ENCODE measurements at places on chromosomes 3 and 15.

- DNase-seq = no peak
Measured at GRCh38 chr3:170386468-170386867, 29.0 kb downstream of the SKIL start.

DNA sequence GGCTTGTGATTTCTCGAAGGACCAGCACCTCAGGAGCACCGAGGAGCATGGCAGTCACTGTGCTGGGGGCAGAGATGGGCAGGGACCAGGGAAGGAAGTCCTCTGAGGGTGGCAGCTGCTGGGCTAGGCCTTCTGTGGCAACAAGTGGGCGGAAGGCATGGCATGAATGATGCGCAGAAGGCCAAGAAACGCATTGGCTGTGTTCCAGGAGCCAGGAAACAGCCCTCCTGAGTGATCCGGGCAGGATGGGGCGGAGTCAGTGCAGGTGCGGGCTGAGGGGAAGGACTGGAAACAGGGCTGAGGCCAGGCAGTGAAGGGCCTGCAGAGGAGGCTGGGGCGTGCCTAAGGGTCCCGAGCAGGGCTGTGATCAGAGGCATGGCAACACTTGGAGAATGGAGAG lies 23.6 kb downstream of the MRPS11 start:
- DNase-seq = no peak

DNA sequence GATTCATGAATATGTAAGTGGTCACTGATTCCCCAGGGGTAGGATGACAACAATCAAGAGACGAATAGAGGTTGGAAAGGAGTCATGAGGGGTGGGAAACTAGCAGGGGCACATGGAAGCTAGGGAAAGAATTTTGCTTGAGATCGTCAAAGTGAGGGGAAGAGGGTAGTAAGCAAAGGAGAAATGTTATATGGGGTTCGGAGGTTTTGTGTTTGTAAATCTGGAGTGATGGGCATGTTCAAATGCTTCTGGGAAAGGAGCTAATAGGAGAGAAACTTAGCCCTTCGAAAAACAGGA lies 7.9 kb downstream of the RPL14 start:
- DNase-seq = peak; percentile 20

DNA sequence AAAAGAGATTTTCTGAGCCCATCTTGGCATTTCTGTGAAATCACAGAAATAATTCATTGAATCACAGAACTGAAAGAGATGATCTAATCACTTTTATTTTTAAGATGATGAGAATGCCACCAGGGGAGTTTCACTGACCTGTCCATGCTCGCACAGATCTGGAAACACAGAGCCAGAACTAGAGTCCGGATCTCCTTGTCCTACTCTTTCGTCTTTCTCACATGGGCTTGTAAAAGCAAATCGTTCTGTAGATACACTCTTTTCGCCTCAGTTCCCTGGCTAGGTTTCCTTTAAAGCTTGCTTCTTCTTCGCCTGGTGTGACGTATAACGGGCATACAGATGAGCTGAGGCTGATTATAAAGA lies 122.5 kb upstream of the SPRED1 start:
- no peak for DNase-seq

DNA sequence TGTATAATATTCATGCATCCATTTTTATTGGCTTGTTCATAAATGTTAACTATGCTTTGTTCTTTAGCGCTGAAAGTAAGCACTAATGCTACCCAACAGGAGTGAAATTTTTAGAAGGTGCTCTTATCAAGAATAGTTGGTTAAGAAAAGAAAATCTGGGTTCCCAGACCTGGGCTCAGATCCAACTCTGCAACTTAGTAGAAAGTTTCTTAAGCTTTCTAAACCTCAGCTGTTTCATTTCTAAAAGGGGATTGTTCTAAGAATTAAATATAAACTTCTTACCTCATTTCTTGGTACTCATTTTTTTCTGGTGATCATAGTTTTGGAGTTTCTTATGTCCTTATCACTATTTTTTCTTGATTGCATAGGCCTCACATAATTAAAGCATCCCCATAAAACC lies 12.1 kb downstream of the ARPP21 start:
- DNase-seq = no peak

DNA sequence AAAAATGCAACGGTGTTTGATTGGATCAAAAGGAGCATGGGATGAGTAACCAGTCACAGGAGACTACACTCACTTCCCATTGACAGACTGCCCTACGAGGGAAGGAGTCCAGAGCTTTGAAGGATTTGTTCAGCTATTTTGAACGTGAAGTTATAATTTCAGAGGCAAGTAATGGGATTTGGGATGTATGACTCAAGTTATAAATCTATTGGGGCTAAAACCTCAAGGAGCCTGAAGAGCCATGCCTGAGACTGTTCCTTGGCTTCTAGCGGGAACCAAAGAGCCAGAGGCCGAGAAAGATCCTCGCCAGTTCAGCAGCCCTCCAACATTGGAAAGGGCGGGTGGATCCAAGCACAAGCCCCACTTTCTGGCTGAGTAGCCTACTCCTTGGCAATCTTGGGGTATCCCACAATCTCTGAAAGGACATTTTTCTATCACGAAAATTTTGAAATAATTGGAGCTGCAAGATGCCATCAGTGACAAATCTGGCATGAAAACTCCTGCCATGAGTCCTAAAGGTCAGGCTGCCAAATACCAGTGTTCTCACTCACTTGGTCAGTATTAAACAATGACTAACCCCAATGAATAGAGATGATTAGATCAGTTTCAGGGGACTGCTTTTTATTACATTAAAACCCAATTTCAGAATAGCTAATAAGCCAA lies 48.6 kb upstream of the SLCO2A1 start:
- no peak for DNase-seq

DNA sequence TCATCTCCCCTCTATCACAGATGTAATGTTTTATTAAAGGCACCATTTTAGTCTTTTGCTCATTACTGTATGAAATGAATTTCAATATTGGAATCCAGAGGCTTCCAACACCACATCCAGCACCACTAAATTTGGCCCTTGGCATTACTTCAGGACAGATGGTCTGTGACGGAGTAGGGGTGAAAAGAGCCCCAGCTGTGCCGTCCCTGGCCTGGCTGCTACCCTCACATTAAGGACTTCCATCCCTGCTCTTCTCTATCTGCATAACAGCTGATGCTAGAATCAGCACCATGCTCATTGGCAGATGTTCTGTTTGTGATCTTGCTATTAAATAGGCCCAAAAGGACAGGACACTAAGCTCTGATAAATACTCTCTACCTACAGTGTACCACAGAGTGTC lies 152.9 kb downstream of the IL1RAP start:
- peak; percentile 15 for DNase-seq

- no peak for DNase-seq
Measured at GRCh38 chr3:60798456-60798855, 452.8 kb downstream of the FHIT start.

- peak; percentile 92 for DNase-seq
Measured at GRCh38 chr15:57133127-57133968, 214.9 kb downstream of the TCF12 start.

DNA sequence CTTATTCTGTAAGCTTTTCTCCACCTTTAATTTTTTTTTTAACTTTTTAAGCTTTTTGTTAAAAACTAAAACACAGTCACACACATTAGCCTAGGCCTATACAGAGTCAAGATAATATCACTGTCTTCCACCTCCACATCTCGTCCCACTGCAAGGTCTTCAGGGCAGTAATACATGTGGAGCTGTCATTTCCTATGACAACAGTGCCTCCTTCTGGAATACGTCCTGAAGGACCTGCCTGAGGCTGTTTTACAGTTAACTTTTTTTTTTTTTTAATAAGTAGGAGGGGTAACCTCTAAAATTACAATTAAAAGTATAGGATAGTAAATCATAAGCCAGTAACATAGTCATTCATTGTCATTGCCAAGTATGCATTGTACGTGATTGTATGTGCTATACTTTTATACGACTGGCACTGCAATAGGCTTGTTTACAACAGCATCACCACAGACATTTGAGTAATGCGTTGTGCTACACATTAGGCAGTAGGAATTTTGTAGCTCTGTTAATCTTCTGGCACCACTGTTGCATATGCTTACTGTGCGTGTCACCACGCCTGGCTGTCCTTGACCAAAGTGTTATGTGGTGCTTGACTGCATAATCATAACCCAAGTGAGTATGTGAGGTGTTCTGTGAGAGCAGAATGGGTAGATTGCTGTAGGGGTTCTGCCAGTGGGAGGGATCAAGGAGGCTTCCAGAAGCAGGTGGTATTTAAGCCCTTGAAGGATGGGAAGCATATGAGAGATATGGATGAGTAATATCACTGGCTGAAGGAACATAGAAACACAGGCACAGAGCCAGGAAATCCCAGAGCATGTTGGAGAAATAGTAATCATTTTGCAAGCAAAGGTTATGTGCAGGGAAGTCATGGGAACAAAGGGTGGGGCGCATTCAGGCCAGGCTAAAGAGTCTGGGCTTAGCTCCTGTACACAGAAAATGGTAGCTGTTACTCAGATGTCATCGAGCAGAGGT lies 18.3 kb downstream of the FBXO22 start:
- DNase-seq = peak; percentile 81

DNA sequence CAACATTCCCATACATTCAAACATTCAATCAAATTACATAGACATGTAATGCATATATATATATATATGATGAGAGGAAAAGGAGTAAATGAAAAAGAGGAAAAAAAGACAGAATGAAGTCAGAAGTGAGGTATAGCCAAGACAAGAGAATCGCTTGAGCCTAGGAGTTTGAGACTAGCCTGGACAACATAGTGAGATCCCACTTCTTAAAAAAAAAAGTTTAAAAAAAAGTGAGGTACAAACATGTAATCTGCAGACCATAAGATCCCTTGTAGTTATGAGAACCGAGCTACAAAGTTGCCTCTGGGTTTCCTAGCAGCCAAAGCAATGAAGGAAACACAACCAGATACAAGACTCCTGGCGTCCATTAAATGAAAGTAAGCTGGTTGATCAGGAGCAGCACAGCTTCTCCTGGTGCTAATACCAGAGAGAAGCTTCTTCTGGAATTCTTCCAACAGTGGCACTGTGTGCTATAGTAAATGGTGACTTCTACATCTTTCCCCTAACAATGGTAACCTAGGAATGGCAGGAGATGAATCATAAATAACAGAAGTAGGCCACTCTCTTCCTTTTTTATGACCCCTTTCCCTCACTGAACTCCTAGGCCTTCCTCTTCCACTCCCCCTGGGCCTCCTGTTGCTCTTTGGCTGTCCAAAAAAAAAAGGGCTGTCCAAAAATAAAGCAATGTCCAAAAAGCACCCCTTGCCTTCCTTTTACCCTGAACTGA lies 3.5 kb downstream of the KCNMB3 start:
- no peak for DNase-seq

DNA sequence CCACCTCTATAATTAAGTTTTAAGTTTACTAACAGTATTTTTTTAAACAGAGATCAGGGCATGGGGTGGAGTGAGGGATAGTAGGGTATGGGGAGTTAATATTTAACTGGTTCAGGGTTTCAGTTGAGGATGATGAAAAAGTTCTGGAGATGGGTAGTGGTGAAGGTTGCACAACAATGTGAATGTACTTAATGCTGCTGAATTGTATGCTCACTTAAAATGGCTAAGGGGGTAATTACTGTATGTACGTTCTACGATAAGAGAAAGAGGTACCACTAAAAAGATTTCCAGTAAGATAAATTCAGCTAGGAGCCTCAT lies 101.4 kb downstream of the TNIK start:
- DNase-seq = no peak

DNA sequence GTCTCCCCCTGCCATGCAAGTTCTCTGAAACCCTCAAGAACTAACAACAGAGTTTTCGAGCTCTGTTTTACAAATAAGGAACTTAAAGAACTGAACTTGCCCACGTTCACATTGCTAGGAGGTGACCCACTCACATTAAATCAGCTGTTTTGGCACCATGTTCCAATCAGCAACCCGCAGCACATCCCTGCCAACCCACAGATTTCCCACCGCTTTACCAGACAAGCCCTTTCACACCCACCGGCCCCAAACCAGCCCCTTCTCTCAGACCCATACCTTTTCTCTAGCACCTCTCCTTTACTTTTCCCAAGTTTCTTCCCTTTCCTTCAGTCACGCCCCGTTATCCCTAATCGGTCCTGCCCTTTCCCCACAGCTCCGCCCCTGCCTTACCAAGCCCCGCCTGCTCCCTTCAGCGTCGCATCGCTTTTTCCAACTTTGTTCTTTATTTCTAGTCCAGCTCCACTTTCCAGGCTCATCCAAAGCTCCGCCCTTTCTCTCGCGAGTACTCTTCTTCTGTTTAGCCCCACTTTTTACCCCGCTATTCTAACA lies 804 bp upstream of the BRPF1 start:
- peak; percentile 94 for DNase-seq

GRCh38 chr3:109480014-109480413 lies 142.7 kb upstream of the DPPA4 start:
- DNase-seq = peak; percentile 10

- peak; percentile 28 for DNase-seq
Measured at GRCh38 chr3:137778941-137779340, 14.8 kb downstream of the SOX14 start.

DNA sequence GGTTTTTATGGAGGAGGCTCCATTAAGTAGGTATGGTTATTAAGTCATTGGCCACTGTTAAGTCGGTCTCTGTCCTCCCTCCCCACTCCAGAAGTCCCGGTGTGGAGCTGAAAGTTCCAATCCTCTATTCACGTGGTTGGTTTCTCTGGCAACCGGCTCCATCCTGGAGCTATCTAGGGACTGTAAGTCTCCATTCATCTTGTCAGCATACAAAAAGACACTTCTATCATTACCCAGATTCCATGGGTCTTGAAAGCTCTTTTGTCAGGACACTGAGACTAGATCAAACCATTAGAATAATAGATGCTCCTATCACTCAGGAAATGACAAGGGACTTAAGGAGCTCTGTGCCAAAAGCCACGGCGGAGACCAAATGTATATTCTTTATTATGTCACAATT lies 110.3 kb downstream of the PIK3CB start:
- no peak for DNase-seq

GRCh38 chr3:77381431-77381830 lies 341.5 kb downstream of the ROBO2 start:
- DNase-seq = no peak

DNA sequence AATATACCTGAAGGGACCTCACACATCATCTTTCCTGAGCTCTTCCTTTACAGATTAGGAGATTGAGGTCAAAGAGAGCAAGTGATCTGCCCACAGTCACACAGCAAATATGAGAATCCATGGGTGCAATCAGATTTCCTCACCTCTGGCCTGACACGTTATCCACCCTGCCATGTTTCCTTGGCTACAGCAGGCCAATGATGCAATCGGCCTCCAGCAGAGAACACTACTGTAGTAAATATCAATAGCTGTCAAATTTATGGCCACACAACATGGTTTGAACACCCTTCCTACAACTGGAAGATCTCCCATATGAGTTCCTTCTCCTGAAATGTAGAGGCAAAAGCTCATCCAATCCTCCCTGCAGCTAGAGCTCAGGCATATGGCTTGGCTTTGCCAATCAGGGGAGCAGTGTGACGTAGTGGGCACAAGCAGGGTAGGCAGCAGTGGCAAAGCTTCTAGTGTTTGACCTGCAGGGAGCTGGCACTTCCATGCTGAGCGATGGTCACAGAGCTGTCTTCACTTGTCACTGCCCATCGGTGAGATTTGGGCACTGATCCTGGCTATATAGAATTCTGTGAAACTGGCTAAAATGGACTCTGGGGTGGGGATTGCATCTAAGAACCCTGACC lies 271.3 kb downstream of the TJP1 start:
- DNase-seq = no peak

- no peak for DNase-seq
Measured at GRCh38 chr15:59420108-59420507, 17.9 kb upstream of the FAM81A start.

Measured in NCI-H82 (cell line).